ENCODE measurements at places on chromosomes 4 and X.

GRCh38 chr4:109472343-109472761, 38.7 kb downstream of the SEC24B start:
- no peak for DNase-seq

DNA sequence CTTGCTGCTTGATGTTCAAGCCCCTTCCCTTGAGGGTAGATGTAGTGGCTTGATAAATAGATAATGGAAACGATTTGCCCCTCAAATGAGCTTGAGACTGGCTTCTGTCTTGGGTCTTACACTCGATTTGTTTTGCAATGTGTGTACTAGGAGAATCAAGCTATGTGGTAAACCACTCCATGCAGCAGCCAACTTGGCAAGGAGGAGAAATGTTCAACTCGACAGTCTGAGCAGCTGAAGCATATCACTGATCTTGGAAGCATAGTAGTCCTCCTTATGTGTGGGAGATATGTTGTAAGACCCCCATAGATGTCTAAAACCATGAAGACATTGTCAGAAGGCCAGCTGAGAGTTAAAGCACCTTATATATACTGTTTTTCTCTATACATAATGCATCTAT, 125.3 kb downstream of the CCNG2 start:
- no peak for DNase-seq

DNA sequence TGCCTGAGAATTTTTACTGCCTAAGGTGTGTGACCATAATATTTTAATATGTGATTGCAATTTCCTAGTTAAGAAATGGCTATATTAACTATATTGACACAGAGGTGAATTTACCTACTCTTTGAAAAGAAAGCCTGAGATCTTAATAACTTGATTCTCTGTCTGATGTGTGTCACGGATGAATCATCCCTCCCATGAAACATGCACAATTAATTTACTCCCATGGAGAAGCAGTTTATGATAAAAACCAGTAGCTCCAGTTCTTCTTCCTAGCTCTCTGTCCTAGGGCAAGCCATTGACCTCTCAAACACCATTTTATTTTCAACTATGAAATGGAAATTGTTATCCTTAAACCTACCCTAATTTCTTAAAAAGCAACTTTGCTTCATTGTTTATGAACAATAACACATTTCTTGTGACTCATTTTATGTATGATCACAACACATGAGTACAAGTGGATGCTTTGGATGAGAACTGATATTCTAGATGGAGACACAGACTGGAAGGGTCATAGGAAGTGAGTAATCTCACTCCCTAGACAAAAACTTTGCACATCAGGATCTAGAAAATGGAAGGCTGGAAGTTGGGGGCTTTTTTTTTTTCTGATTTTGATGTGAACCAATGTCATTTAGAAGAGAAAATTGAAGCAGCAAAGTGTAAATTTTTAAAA, 438.3 kb downstream of the GPAT3 start:
- no peak for DNase-seq

GRCh38 chr4:76246025-76246424, 5.5 kb upstream of the FAM47E start:
- DNase-seq: no peak

GRCh38 chrX:104284507-104284906, 29.8 kb upstream of the ESX1 start:
- no peak for DNase-seq

DNA sequence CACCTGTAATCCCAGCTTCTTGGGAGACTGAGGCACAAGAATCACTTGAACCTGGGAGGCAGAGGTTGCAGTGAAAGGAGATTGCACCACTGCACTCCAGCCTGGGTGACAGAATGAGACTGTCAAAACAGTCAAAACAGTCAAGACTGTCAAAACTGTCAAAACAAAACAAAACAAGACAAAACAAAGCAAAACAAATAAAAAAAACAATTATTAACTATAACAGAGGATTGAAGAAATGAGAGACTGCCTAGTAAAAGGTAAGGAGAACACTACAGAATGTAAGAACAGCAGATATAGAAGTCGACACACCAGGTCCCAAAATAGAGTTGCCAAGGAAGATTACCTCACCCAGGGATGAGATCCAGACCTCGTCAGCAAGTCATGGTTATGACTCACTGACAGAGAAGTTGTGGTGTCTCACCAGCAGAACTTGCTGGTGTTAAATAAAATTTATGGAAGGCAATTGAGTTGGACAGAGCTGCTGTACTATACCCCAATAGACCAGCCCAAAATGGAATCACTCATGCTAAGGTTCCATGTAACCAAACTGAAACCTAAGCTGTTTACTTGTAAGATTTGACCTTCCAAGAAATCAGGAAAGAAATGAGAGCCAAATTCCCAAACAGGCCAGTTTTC, 32.1 kb upstream of the GK start:
- DNase-seq: no peak

GRCh38 chr4:186104890-186105646, 564 bp downstream of the FAM149A start:
- no peak for DNase-seq

GRCh38 chr4:48565362-48566033, 75.4 kb downstream of the ZAR1 start:
- DNase-seq: no peak

DNA sequence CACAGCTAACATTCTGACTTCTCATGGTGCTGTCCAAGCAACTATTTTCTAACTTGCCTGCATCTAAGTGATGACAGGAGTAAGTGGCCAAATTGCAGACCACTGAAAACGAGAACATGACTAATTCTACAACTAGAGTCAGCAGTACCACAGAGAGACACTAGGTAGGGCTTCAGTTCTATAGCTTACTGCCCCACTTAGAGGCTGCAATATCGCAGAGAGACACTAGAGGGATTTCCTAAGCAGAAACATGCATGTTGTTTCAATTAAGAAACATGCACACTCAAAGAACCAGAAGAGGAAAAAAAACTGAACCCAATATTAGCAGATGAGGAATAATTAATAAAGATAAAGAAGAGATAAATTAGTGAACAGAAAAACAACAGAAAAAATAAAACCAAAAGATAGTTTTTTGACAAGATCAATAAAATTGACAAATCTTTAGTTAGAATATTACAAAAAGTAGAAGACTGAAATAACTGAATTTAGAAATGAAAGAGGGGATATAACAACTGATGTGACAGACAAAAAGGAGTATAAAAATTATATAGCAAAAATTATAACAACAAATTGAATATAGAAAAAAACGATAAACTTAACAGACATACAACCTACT, 100.8 kb downstream of the SPIN4 start:
- DNase-seq: peak; percentile 10

- no peak for DNase-seq
Measured at GRCh38 chrX:136710325-136710951, 62.5 kb downstream of the CD40LG start.

DNA sequence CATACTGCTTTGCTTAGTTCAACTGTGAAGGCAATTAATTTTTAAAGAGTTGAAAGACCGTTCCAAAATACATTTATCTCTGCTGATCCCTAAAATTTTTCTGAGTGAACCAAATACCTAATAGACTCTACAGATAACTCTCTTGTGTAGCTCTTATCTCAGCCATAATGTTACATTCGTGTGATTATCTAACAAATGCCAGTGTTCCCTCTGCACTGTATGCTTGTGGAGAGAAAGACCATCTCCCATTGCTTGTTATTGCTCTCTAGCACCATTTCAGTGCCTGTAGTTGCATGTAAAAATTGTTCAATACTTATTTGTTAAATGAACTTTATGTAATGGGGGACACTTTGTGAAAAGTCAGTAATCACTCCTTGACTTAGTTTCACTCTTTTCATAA, 81.3 kb upstream of the ATOH1 start:
- no peak for DNase-seq

- DNase-seq: no peak
Measured at GRCh38 chr4:159178151-159178546, 75.3 kb downstream of the RAPGEF2 start.

DNA sequence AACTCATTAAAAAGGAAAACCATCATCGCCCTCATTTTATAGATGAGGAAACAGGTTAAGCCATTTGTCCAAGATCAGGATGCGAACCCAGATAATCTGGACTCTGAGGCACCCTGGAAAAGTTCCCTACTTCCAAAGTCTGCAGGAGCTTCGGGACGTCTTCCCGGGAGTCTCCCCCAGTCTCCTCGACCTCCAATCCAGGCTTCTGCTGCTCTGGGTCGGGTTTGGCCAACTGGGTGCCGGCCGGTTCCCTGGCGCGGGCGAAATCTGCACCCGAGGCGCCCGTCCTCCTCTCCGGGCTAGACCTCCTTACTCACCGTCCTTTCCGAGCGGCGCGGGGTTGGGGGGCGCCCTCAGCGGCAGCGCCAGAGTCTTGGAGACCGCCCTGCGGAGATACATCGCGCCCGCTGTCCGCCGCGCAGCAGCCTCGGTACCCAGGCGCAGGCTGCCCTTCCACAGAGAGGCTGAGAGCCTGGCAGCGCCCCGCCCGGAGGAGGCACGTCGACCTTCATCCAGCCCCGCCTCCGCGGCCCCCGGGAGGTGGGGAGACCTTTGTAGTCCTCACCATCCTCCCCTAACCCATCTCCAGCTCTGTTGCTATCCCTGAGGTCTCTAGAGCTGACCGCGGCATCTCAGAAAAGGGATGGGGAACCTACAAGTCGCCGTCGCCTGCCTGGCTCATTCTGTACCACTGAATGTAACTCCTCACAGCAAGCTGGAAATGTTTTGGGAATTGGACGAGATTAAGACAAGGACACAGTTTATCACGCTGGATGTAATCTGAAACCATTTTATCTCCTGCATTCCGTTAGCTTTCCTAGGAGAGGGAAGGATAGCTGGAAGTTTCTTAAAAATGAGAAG, at the start of gene MGARP:
MGARP (minus strand) TSS at position 466 of the 861 bp plus-strand sequence; CDS start at position 399, 67 bp downstream.
- peak; percentile 12 for DNase-seq

- DNase-seq: no peak
Measured at GRCh38 chr4:157075811-157076577, at the start of gene GLRB. GLRB (plus strand) TSS chr4:157076150; CDS start chr4:157078025, 1,875 bp downstream.

DNA sequence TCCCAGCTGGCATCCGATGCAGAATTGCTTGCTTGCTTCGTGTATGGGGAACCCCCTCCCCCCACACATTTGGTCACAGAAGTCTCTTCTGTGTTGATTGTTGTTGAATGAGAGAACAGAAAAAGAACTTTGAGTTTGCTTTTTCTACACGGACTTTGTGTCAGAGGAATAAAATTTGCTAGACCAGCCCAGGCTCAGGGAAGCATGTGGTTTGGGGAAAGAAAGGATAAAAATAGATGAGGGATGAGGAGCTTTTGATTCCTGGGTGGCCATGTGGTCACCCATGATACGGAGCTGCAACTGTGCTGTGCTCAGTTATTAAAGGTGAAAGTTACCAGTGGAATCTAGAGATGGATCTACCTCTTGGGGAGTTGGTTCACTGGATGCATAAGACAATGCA, 34.2 kb upstream of the ESX1 start:
- DNase-seq: no peak

DNA sequence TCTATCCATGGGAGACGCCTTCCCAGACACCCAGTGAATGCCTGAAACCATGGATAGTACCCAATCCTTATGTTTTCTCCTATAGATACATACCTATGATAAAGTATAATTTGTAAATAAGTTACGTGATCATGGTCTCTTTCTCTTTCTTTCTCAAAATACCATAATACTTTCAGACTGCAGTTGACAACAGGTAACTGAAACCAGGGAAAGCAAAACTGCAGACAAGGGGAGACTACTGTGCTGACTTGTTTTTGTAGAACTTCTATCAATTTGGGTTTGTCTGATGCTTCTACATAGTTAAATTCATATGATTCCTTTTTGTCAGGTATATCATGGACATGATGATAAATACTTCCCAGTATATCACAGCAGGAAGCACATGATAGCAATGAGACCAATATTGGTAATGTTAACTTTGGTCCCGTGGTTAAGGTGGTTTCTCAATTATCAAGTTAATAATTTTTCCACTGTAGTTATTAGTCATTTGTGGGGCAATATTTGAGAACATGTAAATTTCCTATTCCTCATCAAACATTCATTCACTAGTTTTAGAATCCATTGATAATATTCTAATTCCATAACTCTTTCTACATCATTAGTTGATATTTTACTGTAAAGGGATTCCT, 298.0 kb upstream of the TET2 start:
- DNase-seq: no peak

GRCh38 chrX:124086411-124086810, 124.9 kb downstream of the STAG2 start:
- DNase-seq: no peak

- no peak for DNase-seq
Measured at GRCh38 chr4:47312170-47312569, 151.3 kb downstream of the COMMD8 start.

GRCh38 chr4:85556283-85556682, 81.3 kb downstream of the ARHGAP24 start:
- DNase-seq: no peak

GRCh38 chr4:988726-989721, 2.2 kb downstream of the IDUA start:
- no peak for DNase-seq

DNA sequence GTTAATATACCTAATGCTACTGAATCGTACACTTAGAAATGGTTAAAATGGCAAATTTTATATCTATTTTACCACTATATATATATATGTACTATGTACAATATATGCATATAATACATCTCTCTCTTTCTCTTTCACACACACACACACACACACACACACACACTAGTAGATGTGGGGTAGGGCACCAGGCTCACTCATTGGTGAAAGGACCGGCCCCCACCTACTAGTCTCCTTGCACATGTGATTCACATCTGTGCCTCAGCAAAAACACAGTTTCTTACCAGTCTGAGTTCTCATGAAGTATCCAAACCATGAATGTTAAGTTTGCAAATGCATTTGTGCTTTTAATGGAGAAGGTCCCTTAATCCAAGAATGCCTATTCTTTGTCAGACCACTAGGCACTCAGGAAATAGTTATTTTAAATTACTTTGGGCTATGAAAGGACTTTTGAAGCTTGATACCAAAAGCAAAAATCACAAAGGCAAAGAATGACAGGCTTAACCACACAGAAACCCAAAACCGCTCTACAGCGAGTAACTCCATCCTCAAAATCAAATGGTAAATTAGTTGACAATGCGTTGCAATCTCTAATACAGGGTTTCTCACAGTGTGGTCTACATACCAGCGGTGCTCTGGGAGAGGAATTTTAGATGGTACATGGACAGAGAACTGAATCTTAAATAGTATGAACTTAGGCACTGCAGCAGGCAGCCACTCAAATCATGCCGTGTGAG, 5.8 kb downstream of the TSC22D3 start:
- no peak for DNase-seq

- DNase-seq: no peak
Measured at GRCh38 chrX:113973706-113974105, 610.2 kb upstream of the HTR2C start.

- no peak for DNase-seq
Measured at GRCh38 chrX:30806187-30806728, 82.8 kb downstream of the TAB3 start.

GRCh38 chr4:159563257-159563656, 460.4 kb downstream of the RAPGEF2 start:
- no peak for DNase-seq

- DNase-seq: no peak
Measured at GRCh38 chr4:158785718-158786117, 16.9 kb downstream of the FNIP2 start.

DNA sequence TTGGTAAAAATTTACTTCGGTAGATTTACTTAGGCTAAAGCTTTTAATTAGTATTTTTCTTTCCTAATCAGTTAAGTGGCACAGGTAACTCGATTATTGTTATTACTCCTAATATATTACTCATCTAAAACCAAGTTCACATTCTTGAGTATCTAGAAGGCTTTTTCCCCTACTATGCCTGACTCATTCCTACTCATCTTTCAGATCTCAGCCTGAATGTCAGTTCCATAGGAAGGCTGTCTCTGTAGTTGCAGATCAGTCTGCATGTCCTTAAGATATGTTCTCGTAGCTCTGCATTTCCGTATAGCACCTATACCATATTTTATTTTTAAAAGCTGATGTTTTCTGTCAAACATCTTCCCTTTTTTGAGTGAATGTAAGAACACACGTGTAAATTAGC, 5.9 kb upstream of the FAM184B start:
- DNase-seq: no peak

Data from activated CD4-positive, alpha-beta T cell treated with anti-CD3 and anti-CD28 coated beads, Interleukin-2, amount 50 U/mL, for 1 hour (primary cell).